ENCODE measurements at places on chromosomes 2 and 18.

GRCh38 chr2:58045580-58046334, 849 bp upstream of the VRK2 start:
- DNase-seq = no peak

DNA sequence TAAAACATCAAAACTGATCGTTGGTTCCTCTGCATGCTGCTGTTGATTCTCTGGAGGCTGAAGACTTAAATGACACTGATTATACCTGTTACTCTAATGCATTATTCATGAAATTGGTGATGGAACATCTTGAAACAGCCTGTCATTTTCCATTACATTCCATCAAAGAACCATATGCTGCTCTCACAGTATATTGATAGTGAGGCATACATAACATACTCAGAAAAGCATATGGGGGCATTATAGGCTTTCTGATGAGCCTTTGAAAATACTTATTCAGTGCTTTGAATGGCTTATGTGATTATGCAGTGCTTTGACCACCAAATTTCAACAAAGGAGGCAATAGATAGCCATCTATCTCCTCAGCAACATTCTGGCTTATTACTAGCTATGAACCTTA, 392.1 kb downstream of the CDH19 start:
- no peak for DNase-seq

GRCh38 chr2:88190808-88191721, 20.9 kb downstream of the THNSL2 start:
- no peak for DNase-seq

GRCh38 chr2:56313500-56313921, 129.7 kb downstream of the CCDC85A start:
- DNase-seq = no peak

- no peak for DNase-seq
Measured at GRCh38 chr2:6008186-6008585, 316.0 kb downstream of the SOX11 start.

- DNase-seq = no peak
Measured at GRCh38 chr2:133713049-133713580, 144.9 kb upstream of the NCKAP5 start.

DNA sequence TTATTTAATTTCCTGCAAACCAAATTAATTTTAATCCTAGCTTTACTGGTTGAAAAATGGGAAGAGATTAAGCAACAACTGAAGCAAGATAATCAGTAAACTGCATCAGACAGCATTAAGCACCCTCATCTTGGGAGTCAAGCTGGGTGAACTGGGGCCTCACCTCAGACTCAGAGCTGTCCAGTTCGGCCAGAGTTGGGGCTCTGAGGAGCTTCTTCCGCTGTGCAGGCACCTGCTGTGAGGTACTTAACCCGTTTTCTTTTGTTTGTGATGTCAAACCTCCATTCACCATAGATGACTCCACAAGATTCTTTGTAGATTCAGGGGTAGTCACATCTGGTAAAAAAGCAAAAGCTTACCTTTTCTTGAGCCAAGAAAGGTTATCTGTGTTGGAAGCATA, 71.8 kb downstream of the PRELID3A start:
- no peak for DNase-seq

GRCh38 chr2:168185583-168186274, 61.7 kb downstream of the STK39 start:
- no peak for DNase-seq

DNA sequence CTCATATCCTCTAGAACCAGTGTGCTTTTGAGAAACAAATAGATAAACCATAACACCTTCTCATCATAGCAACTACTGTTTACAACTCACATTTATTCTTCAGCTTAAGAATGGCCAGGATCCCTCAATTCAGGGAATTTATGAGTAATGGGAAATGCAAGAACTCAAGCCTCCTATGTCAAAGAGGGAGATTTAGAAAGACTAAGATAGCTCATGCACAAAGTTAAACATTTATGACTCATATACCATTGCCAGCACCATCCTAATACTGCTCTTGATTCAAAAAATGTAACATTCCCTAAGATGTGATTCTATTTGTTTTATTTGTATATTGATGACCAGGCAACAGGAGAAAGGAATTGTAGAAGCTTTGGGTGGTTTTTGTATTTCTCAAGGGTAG, 172.8 kb downstream of the CYP26B1 start:
- DNase-seq = no peak

- DNase-seq = no peak
Measured at GRCh38 chr2:156536534-156536933, 100.4 kb downstream of the GPD2 start.

DNA sequence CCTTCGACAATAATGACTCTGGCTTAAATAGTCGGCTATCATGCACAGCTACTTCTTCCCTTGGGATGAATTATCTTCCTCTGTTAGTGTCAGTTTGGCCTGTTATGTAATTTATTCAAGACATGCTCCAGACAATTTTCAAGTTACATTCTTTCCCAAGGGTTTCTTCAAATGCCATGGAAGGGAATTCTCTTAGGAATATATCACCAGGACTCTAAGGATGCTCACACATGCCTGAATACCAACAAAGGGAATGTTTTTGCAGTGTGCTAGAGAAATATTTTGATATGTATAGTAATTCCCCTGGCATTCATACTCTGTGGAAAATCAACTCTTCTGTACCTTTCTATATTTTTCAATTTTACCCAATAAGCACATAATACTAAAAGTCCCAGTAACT, 286.0 kb upstream of the KYNU start:
- DNase-seq = no peak
